ENCODE measurements at places on chromosomes 2 and 18.

DNA sequence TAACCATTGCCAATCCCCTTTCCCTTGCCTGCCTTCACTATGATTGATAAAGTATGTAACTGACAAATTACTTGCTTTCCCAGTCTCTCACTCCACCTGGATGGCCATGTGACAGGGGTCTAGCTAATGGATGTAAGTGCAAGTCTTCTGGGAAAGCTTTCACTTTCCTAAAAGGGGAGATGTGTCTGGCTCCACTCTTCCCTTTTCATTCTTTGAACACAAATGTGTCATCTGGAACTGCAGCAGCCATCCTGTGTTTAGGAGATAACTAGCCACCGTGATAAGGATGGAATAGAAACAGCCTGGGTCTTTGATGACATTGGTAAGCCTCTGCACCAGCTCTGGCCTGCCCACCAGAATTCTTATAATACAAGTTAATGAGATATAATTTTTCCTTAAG, 38.2 kb downstream of the SNRPD1 start:
- no peak for DNase-seq

DNA sequence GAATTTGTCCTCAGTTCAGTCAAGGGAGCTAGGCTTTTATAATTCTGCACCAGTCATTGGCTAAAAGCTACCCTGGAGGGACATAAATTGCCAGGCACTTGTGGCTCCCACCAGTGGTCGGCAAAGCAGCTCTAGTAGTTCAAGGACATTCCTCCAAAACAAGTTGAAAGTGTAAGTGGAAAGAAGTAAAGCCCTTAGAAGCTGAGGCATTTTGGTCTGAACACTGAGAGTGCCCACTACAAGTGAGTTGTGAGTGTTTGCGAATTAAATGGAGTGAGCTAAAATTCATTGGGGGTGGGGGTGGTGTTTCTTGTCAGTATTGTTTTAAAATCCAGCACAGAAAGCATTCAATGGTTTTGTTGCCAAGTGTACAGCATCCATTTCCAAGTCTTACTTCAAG, 879.9 kb upstream of the CDH2 start:
- DNase-seq, result no peak

- no peak for DNase-seq
Observed at GRCh38 chr18:48973731-48974130, 23.0 kb upstream of the SMAD7 start.

- DNase-seq, result no peak
Observed at GRCh38 chr2:169509955-169510354, 453 bp downstream of the KLHL41 start.

DNA sequence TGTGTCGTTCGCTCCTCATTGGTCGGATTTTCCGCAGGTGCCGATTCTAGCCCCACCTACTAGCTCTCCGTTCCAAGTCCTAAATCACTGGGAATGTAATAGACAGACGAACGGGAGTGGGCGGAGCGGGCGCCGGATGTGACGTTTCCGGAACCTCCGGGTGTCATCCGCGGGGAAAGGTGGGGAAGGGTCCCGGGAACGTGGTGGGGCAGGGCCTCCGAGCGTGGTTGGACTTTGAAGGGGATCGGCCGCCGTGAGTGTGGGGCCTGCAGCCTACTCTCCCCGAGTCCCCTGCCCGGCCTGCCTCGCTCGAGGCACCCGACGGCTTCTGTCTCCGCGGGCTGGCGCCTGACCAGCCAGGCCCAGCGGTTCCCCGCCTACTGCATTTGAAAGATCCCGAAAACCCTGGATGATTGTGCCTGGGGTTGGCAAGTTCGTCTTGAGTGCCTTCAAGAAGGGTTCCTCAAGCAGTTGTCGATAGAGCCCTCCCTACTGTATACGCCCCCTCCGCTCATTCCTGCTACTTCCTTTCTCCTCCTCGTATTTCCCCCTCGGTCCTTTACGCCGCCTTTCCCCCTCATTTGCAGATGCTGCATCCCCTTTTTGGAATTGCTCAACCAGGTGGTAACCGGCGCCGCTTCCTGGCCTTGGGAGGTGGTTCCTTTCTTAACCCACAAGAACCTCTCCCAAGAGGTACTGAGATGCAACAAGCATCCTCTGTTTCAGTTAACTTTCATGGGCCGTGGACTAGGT, at the start of gene STAMBP:
Gene STAMBP, plus strand, starts transcription at position 144 of the 753 bp plus-strand sequence. CDS start 1,896 bp downstream, outside the sequence.
- peak; percentile 89 for DNase-seq

GRCh38 chr2:7997279-7997678, 684.6 kb upstream of the ID2 start:
- no peak for DNase-seq

- no peak for DNase-seq
Observed at GRCh38 chr18:80086281-80086680, 22.8 kb upstream of the ADNP2 start.

- no peak for DNase-seq
Observed at GRCh38 chr2:68274022-68274421, 21.7 kb upstream of the PPP3R1 start.

DNA sequence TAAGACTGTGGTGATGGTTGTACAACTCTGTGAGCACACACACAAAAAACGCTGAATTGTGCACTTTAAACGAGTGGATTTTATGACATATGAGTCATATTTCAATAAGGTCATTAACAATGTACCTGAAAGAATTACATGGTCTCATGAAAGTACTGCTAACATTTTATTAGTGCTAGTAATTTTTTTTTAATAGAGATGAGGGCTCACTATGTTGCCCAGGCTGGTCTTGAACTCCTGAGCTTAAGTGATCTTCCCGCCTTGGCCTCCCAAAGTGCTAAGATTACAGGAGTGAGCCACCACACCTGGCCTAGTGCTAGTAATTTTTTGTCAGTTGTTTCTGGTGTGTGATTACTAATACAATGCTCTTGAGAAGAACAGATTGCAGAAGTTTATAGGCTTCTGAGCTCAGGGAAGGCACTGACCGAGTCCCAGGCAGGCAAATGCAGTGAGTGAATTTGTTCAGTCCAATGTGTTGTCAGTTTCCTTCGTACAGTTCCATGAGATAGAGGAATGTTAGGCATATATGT, 177.0 kb downstream of the TGIF1 start:
- no peak for DNase-seq

GRCh38 chr2:45816272-45816671, 164.8 kb downstream of the PRKCE start:
- DNase-seq, result no peak

GRCh38 chr18:48867978-48868377, 82.8 kb downstream of the SMAD7 start:
- DNase-seq, result no peak

DNA sequence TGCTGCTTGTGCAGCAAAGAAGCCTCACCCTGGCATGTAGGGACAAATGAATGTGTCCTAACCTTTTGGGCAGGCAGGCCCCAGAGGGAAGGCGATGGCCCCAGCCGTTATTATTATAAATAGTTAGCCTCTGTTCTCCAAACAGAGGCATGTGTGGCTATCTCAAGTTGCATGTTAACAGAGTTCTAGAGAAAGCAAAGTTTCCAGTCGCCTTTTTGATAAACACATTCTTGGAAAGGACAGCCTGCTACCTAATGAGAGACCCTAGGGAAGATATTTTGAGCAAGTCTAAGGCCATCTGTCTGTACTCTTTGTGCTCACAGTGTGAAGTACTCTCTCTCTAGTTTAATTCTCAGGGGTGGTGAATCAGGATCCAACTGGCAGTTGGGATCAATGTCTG, 97.4 kb upstream of the FHL2 start:
- DNase-seq, result no peak

DNA sequence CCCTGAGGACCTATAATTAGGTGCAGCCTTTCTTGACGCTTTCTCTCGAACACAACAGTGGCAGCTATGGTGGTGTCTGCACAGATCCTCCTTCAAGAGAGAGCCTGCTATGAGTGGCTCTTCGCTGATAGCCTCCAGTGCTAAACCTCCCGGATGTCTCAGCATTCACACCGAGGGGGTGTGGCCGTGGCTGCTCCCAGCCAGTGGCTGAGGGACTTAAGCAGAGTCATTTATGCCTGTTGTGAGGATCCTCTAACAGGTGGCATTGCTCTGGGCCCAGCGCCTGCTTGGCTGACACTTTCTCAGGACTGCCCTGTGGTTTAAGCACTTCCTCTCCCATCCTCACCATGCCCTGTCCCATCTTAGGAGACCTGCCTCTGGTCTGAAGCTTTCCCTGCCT, 592.0 kb upstream of the LRRTM1 start:
- DNase-seq, result no peak

DNA sequence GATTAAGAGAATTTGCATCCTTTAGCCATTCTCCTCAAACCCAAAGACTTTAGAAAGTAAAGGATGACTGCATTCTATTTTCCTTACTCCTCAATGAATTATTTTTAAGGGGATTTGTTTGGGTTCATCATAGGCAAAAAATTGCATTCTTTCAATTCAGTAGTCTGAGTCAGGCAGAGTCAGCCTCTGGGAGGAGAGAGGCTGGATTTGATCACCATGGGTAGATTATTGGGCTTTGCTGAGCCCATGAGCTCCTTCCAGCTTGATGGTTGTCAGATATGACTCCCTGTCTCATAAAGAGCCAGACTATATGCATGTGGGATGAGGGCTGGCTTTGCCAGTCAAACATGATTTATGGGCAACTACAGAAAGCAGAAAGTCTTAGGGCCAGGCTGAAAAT, 101.2 kb downstream of the KCNS3 start:
- DNase-seq, result peak; percentile 61

DNA sequence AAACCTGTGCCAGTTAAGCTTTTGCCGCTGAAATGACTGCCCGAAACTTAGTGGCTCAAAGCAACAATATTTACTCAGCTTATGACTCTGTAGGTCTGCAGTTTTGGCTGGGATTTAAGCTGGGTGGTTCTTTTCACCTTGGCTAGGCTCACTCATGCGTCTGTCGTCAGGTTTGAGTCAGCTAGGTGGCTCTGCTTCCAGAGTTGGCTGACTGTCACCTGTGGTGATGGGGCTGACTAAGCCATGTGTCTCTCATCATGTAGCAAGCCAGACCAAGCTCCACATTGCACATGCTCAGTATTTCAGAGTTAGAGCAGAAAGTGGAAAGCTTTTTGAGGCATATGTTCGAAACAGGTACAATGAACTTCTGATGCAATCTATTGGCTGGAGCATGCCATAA, 354.8 kb downstream of the MEIS1 start:
- DNase-seq, result no peak

GRCh38 chr2:18588049-18588448, 1.3 kb downstream of the NT5C1B start:
- DNase-seq, result no peak

- DNase-seq, result no peak
Observed at GRCh38 chr18:3468833-3469232, 18.9 kb downstream of the TGIF1 start.

GRCh38 chr2:224286923-224287322, 115.0 kb downstream of the FAM124B start:
- no peak for DNase-seq

- no peak for DNase-seq
Observed at GRCh38 chr2:160967523-160967922, 192.7 kb upstream of the TANK start.

GRCh38 chr2:173631127-173631460, 276.4 kb downstream of the CDCA7 start:
- DNase-seq, result no peak

DNA sequence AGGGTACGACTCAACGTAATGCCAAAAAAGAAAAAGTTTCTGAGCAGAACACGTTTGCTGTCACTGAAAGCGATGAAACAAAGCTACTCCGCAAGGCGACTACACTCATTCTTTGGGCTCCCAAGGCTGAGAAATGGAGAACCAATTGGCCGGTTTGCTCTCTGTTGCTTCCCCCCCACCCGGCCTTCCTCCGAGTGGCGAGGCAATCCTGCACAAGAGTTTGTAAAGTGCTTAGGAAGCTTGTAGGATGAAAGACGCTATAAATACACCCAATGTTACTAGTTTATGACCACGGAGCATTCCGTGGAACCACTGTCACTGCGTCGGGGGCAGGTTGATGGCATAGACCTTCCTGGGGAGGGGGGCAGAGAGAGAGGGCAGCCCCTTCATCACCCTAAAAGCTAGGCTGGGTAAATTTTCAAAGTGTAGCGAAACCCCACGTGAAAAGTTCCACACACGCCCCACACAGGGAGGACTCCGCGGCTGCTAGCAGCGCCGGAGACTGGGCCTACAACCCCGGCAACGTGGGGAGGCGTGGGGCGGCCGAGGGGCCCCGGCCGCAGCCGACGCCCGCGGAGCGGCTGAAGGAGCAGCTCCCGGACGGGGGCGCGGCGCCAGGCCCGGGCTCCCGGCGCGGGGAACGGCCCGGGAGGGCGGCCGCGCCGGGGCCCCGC, 915 bp downstream of the CUL3 start:
- DNase-seq, result no peak

- no peak for DNase-seq
Observed at GRCh38 chr18:3998698-3999333, 456.3 kb downstream of the DLGAP1 start.

GRCh38 chr2:235141411-235142128, 189.8 kb downstream of the SH3BP4 start:
- DNase-seq, result no peak

- DNase-seq, result no peak
Observed at GRCh38 chr18:13252686-13253410, 34.3 kb downstream of the LDLRAD4 start.

Data from HS-5 (cell line).